ENCODE measurements at places on chromosomes 1 and 21. TPM values are rescaled to one million over a fixed set of nuclear protein-coding genes. Genes with fewer than 3 reads are reported as not detected.

LCE2A gene
- not detected for total RNA-seq

NES gene
- 6.1 TPM for total RNA-seq

KCND3 gene
- 0.57 TPM for total RNA-seq

COL11A1 gene
- total RNA-seq, result 17.2 TPM

SLAMF9 gene
- 0.46 TPM for total RNA-seq

F11R gene
- total RNA-seq, result 9.2 TPM

SMCP gene
- not detected for total RNA-seq

NR5A2 gene
- not detected for total RNA-seq
